ENCODE measurements at places on chromosomes 4 and X.

GRCh38 chr4:59698041-59698440 lies 1502.1 kb upstream of the ADGRL3 start:
- no peak for DNase-seq

- DNase-seq, result no peak
Measured at GRCh38 chrX:139596068-139596467, 65.5 kb downstream of the F9 start.

- DNase-seq, result no peak
Measured at GRCh38 chrX:71909956-71910355, 689 bp upstream of the NHSL2 start.

DNA sequence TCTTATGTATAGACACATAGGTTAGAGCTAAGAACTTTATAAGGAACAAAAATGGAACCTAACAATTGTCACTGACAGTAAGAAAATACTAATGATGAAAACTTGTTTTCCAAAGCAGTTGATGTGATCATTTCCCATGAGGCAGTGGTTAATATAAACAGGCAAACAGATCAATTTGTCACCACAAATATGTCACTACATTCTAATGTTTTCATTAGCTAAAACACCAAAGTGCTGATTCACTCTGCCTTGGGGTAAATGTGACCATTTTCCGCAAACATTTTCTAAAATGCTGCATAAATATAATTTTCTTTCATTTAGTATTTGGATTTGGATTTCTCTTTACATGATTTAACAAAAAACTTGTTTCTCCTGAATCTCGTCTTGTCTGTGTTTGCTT lies 408.9 kb upstream of the CTSO start:
- DNase-seq, result no peak

DNA sequence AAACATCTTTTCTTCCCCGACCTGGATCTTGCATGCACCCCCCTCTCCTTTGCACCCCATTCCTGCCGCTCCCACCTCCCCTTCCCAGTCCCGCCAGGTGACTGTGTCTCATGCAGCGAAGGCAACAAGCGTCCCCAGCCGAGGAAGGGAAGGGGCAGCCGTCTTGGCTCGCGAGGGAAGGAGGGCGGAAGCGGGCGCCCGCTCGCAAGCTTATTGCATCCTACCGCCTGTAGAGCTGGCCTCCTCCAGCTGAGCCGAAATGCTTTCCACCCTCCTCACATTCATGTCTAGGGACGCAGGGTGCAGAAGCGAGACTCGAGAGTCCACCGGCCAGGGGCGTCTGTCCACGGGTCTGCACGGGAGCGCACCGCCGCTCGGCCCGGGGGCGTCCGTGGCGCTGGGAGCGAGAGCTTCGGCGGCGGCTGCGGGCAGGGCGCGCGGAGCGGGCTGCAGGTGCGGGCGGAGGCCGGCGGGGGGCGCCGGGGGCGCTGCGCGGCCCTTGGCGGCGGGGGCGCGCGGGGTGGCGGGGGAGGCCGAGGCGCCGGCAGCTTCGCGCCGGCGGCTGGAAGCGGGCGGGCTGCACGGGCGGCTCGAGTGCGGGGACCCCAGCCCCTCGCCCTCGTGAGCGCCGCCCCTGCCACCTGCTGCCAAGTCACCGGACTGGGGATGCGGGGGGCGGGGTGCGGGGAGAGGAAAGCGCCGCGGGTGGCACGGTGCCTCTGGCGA lies at the start of gene KCNIP4:
TSS of gene KCNIP4 (minus strand) at position 426 of the 726 bp plus-strand sequence.
- DNase-seq, result no peak

DNA sequence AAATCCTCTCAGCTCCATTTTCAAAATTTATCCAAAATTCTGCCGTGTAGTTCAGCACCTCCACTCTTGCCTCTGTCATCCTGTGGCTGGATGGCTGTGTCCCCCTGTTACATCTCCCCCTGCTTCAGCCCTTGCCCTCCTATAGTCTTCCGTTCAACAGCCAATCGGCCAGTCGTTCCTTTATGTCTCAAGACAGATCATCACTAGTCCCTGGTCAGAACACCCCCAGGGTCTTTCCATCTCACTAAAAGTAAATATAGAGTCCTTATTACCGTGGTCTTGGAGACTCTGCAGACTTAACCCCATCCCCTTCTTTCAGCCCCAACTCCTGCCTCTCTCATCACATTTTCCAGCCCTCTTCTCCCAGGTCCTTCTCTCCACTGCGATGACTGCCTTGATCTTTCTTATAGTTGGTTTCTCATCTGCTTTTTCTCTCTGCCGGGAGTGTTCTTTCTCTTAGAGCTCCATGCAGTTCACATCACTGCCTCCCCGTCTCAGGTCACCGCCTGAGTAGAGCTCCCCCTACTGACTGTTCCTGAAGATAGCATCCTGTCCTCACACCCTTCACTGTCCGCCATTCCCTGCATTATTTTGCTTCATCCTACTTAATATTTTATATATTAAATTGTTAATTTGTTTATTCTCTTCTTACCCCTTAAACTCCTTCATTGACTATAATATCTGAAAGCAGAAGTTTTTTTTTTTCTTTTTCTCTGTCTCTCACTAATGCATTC lies 736.9 kb upstream of the MAGEB2 start:
- DNase-seq, result no peak

DNA sequence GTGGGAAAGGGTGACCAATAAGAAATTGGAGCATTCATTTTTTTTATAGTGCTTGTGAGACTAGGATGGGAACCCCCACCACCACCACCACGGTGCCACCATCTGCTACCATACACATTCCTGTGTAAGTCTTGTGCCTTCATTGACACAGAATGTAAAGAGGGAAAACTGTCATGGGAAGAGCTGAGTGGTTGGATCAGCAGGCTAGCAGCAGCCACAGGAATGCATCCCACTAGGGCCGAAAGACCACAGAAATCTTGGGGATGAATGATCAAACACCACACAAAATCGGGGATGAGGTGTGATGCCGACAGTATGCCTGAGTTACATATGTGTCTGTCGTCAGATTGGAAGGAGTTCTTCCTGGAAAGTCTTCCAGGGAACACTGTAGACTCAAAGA lies 69.2 kb downstream of the SRPX start:
- DNase-seq, result no peak

DNA sequence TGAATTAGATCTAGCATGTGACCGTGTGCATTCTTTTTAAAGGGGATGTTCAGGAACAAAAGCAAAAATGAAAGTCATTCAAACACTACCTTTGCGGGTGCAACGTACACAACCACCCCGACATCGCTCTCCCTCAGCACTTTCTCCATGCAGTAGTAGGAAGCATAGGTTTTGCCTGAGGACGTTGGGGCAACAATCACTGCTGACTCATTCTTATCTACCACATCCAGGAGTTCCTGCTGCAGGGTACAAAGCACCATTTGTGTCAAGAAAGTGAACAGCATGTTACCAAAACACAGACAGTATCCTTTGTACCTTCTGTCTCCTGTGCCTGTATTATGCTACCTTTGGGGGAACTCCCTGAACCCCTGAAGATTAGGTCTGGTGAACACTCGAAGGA lies 58.6 kb downstream of the DDX60L start:
- no peak for DNase-seq

DNA sequence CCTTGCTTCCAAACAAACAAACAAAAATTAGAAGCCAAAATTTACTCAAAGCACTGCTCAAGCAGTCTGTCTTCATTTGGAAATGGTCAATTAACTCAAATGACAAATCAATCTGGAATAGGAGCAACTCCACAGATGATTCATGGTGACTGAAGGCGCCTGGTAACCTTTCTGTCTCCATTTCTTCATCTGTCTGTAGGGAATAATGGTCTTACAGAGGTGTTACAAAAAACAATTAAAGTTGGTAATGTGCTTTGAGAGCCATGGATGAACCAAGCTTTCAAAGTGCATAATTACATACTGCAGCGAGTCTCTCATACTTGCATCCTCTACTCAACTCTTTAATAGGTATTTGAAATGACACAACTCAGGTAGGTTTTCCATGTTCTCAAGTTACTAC lies 38.3 kb upstream of the STAG2 start:
- DNase-seq, result no peak
